Sigmoid colon (tissue), 7 donors: ENCODE measurements at places on chromosomes 7 and 10. TPM values are rescaled to one million over a fixed set of nuclear protein-coding genes. Genes with fewer than 3 reads are reported as not detected.

DNA sequence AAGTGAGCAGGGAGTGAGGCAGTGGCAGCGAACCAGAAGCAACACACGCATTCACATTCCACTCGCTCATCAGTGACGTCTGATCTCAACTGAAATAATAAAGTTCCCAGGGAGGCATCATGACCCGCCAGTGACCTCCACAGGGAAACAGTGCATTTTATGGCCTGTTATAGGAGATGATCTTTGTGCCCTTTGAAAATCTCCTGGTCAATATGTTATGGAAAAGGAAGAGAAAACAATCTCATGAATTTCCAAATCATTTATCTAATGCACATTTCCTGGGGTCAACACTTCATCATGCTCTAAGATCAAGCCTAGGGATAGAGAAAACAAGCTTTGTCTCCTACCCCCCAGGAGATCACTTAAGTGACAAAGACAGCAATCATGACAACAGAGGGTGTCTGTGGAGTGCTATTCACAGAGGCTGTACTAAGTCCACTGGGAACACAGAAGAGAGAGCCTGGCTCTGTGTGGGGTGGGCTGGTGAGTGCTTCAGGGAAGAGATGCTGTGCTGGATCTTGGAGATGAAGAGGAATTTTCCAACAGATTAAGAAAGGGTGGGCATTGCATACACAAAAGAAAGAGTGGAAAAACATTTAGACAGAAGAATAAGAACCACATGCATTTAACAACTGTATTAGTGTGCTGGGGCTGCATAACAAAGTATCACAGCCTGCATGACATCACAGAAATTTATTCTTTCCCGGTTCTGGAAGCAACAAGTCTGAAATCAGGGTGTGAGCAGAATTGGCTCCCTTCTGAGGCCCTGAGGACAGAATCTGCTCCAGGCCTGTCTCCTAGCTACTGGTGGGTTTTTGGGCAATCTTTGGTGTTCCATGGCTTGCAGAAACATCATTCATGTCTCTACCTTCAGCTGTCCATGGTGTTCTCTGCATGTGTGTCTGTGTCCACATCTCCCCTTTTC lies 613.9 kb upstream of the IGFBP3 start:
- DNase-seq = no peak

GRCh38 chr10:71244431-71245419 lies 32.4 kb downstream of the UNC5B start:
- peak; percentile 84 for DNase-seq

- peak; percentile 94 for DNase-seq
Observed at GRCh38 chr7:75966190-75966961, 28.0 kb downstream of the TMEM120A start.

DNA sequence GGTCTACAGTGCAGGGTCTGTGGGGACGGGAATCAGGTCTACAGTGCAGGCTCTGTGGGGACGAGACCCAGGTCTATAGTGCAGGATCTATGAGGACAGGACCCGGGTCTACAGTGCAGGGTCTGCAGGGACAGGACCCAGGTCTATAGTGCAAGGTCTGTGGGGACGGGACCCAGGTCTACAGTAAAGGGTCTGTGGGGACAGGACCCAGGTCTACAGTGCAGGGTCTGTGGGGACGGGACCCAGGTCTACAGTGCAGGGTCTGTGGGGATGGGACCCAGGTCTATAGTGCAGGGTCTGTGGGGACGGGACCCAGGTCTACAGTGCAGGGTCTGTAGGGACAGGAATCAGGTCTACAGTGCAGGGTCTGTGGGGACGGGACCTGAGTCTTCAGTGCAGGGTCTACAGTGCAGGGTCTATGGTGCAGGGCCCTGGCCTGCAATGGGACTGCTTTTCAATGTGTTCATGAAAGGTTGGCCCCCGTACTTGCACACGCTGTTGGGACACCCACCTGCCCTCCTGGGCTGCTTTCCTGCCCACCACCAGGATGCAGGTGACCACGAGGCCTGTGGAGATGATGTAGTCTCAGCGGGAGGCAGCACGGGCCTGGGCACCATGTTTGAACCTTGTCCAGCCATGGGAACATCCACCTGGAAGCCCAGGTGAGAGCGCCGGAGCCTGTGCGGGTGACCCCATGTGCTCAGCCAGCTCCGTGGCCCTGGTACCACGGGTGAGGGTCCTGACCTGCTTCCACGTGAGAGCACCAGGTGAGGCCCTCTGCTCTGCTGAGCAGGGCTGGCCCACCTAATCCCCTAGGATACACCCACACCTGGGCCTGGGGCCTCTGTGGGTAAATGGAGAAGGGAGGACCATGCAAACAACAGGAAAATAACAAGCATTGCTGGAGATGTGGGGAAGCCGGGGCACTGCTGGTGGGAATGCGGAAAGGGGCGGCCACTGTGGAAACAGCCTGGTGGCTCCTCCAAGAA lies 91.4 kb upstream of the DIP2C start:
- DNase-seq = peak; percentile 55

DNA sequence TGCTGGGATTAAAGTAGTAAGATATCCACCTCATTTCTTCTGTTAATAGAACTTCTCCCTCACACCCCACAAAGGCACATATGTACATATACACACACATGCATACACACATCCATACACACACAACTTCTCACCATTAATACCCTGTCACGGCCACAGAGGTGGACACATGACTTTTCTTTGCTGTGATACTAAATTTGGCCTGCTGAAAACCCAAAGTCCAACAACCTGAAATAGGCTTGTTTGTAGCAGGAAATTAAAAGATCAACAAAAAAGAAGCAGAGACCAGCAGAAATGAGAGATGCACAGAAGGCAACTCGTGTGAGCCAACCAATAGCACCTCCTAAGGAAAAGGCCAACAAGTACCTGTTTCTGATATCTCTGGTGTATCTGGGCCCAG lies 128.7 kb upstream of the PCGF5 start:
- no peak for DNase-seq

Gene PRLHR
- total RNA-seq = 0.49 TPM
